ENCODE measurements at places on chromosomes 1 and 21. TPM values are rescaled to one million over a fixed set of nuclear protein-coding genes. Genes with fewer than 3 reads are reported as not detected.

Gene INAVA
- 3.1 TPM for total RNA-seq

Gene PLA2G2C
- not detected for total RNA-seq

Gene OR2M3
- total RNA-seq: not detected

Gene DDX20
- 8.6 TPM for total RNA-seq

DNA sequence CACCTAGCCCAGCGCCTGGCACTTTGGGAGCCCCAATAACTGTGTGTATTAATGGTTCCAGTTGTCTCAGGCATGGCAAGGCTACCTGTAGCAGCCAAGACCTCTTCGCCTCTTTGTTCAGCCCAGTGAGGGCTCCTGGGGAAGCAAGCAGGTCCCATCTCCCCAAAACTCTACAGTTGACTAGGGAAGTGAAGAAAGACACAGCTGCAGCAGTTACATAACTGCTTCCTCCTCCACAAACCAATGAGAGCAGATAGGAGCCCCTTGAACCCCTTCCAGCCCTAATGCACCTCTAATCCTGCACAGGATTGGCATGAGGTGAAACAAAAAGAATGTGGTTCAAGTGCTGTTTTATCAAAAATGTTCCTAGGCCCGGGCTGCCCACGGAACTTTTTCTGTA lies 100.5 kb downstream of the SYF2 start:
- H3K27me3 ChIP-seq: no peaks in the 10 kb centered on the region
- no peak overlapping the region for H3K4me3 ChIP-seq
- H3K27ac ChIP-seq: no peak overlapping the region

- no peak overlapping the region for H3K4me3 ChIP-seq
- no peaks in the 10 kb centered on the region for H3K36me3 ChIP-seq
- H3K27me3 ChIP-seq: no peaks in the 10 kb centered on the region
- no peak for DNase-seq
- H3K27ac ChIP-seq: no peak overlapping the region
- peaks cover 3% of the 10 kb centered on the region for H3K4me1 ChIP-seq
These were observed 66.9 kb downstream of the RNF187 start for GRCh38 chr1:228554107-228554506.

- H3K36me3 ChIP-seq: no peaks in the 10 kb centered on the region
- DNase-seq: no peak
- no peak overlapping the region for H3K4me3 ChIP-seq
- no peaks in the 10 kb centered on the region for H3K4me1 ChIP-seq
These were observed 98.2 kb upstream of the ERG start for GRCh38 chr21:38596264-38597042.

- peaks cover 2% of the 10 kb centered on the region for H3K36me3 ChIP-seq
- H3K27me3 ChIP-seq: no peaks in the 10 kb centered on the region
- no peak for DNase-seq
- peaks cover 10% of the 10 kb centered on the region for H3K4me1 ChIP-seq
- H3K4me3 ChIP-seq: no peak overlapping the region
These were observed 81.2 kb downstream of the PHTF1 start for GRCh38 chr1:113678159-113678469.

- no peaks in the 10 kb centered on the region for H3K4me1 ChIP-seq
- no peak for DNase-seq
- no peak overlapping the region for H3K27ac ChIP-seq
- no peaks in the 10 kb centered on the region for H3K36me3 ChIP-seq
These were observed 244.5 kb downstream of the NEGR1 start for GRCh38 chr1:72037745-72038343.
